Esophagus muscularis mucosa (tissue), 4 donors: ENCODE measurements at places on chromosomes 5 and 9. TPM values are rescaled to one million over a fixed set of nuclear protein-coding genes. Genes with fewer than 3 reads are reported as not detected.

DNA sequence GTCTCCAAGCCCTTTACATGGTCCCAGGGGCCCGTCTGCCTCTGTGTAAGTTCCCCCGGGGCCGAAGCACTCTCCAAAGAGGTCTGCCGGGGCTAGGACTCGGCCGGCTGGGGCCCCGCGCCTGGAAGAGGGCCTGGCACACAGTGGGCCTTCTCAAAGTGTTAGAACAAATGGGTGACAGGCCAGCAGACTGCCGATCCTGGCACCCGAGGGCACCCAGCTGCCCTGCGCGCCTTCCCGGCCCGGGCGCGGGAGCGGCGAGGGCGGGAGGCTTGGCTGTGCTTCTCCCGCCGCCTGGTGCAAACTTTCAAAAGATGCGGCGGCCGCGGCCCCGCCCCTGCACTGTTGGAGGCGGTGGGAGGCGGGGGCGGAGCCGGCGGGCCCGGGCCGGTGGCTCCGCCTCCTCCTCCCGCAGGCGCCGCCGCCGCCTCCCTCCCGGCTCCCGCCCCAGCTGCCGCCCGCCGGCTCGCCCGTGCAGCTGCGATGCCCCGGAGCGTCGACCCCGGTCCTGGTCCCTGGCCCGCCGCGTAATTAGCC, at the start of gene NEURL1B:
NEURL1B (plus strand) TSS at position 442 of the 537 bp plus-strand sequence. CDS start 144 bp downstream, outside the sequence.
- no peak for DNase-seq

DNA sequence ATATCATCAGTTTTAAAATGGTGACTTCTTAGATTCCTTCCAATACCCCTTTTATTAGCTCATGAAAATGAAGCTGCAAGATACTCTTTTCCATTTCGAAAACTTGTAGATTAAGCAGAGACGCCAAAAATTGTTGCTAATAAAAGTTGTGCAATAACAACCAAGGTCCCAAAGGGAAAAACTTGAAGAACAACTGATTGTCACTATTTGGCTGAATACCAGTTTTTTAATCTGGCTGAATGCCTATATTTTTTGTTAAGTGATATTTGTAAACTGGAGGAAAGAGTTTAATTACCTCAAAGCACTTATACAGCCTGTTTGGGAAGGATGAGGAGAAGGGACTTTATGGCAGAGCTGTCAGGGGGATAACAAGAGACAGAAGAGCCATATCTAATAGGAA, 14.6 kb downstream of the C5orf58 start:
- no peak for DNase-seq

Gene TNFSF15
- total RNA-seq = 0.06 TPM

Gene GGTA1
- 6.6 TPM for total RNA-seq

Gene RANBP17
- 16.7 TPM for total RNA-seq

DNA sequence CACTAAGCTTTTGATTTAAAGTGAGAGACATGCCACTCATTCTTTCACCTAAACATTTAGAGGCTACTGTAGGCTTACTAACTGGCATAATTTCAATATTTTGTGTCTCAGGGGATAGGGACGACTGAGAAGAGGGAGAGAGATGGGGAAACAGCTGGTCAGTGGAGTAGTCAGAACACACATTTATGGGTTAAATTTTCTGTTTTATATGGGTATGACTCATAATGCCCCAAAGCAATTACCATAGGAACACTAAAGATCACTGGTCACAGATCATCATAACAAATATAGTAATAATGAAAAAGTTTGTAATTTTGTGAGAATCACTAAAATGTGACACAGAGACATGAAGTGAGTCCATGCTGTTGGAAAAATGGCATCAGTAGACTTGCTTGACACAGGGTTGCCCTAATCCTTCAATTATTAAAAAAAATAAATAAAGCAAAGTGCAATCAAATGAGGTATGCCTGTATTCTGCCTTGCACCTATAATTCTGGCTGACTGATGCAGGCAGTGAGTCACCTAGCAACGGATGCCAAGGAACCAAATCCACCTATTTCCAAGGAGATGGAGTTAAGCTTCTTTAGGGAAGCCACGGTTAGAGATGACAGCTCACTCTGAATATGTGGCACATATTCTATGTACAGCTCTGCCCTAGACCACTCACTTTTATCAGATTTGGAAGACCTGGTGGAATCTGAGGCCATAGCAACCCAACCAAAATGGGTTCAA, 166.1 kb downstream of the MARCHF11 start:
- no peak for DNase-seq

GRCh38 chr9:26754509-26755164, 138.0 kb downstream of the CAAP1 start:
- DNase-seq = no peak

Gene PCDHGA6
- 5.0 TPM for total RNA-seq

Gene SHOC1
- under 0.01 TPM for total RNA-seq

Gene NUDT12
- 10.9 TPM for total RNA-seq

DNA sequence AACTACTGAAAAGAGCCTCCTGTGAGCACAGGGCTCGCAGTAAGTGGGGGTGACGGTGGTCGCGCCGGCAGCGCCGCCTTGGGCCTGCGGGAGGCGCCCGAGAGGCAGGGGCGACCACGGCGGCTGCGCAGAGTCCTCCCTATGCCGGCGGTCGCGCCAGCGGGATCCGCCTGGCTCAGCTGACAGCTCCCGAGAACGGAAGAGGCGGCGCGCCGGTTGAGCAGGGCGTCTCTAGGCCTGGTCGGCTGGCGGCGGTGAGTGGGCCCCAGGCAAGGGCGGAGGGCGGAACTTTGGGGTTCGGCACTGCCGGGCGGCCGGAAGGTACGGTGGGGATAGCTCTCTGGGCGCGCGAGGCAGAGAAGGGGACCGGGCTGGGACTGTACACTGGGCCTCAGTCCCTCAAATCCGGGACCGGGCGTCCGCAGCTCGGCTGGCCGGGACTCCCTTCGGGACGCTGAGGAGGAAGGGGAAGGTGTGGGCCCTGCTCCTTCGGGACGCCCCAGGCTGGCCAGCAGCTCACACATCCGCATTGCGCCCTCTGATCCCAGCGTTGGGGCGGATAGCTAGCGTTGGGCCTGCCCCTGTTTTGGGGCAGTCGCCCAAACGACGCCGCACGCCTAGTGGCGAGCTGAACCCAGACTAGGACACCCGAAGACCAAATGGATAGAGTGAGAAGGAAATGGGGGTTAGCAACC, at the start of gene RNF14:
RNF14 (plus strand) TSS at position 192 of the 695 bp plus-strand sequence. CDS start 4,484 bp downstream, outside the sequence.
- DNase-seq = peak; percentile 96

- no peak for DNase-seq
Measured at GRCh38 chr5:139014726-139015125, 139.6 kb upstream of the LRRTM2 start.

GRCh38 chr5:103780794-103781193, 218.2 kb upstream of the NUDT12 start:
- no peak for DNase-seq

GRCh38 chr9:69136779-69137178, 37.3 kb upstream of the TJP2 start:
- peak; percentile 86 for DNase-seq

DNA sequence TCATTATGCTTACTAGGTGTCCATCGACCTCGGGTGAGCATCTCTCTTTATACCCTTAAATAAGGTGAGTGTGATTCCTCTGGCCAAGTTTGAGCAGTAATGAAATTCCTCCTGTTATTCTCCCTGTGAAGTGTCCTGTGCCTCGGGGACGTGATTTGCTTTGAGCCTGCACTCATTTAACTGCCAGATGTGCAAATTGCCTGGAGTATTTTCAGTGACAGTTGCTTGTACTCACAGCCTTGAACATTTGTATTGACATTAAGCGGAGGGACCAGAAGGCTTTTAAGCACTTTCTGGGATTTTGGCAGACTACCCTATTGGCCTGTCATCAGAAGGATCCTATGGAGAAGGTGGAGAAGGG, 126.9 kb downstream of the DOCK2 start:
- no peak for DNase-seq

Gene QRFP
- not detected for total RNA-seq

- DNase-seq = peak; percentile 91
Measured at GRCh38 chr9:86903734-86904085, 43.6 kb downstream of the GAS1 start.

- no peak for DNase-seq
Measured at GRCh38 chr9:27355166-27355565, 58.2 kb upstream of the EQTN start.

Gene TSSK1B
- not detected for total RNA-seq

Gene ACOT12
- total RNA-seq = not detected

DNA sequence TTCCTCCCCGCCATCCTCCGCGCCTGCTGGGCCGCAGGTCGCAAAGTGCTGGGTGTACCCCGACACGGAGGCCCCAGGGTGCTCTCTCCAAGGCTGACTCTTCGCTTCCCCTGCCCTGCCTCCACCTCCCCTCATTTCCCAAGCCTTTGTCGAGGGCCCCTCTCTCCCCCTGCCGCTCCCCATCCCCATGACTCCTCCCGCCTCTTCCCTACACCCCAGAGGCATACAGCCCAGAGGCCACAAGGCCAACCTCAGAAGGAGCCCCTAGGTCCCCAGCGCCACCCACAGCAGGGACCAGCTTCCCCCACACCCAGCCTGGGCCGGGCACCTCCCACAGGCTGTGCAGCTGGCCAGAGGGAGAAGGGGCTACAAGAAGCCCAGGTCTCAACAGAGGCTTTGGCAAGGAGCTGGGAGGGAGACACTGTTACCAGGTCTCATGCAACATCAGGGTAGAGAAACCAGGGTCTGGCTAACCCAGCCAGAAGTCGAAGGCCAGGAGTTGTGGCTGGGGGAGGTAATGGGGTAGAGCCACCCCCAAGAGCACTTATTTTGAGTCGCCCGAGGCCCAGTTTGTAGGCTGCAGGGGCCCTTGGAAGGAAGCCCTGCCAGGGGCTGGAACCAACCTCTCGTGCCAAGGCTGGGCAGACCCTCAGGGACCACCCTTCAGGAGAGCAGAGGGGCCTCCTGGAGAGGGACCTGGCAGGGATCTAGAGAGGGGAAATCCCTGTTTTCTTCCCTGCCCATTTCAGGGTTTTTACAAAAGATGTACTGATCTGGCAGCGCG, 24.5 kb upstream of the SARDH start:
- no peak for DNase-seq

DNA sequence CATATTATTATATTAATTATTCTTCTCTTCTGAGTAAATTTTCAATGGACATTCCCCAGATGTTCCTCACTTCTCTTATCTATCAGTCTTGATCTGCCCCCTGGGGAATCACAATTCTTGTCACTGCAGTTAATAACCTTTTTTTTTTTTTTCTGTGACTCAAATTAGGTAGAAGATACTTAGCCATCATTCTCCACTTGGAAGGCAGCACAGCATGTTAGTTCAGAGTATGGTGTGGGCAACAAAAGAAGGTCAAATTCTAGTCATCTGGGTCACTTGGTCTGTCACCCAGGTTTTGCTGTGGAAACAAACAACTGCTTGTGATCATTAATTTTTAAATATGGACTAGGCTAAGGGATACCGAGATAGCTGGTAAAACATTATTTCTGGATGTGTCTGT, 8.1 kb upstream of the MOB3B start:
- DNase-seq = no peak

- no peak for DNase-seq
Measured at GRCh38 chr9:83020864-83021263, 42.1 kb downstream of the RASEF start.
